ENCODE measurements at places on chromosomes 1 and 21.

DNA sequence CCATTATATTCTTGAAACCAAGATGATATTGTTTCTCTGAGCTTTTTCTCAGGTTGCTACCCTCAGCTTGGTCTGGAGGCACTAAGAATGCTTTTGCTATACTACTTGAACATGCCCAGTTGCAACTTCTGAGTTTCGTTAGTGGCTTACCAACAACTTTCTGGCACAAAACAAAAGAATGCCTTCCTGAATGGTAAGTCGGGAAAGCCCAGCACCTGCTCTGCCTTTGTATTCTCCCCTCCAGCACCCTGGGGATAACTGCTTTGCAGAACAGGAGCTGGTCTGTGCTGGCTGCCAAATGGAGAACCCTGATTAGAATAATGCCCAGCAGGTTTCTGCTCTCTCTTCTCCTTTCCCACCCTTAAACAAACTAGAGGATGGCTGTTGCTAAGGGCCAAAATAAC lies 149.3 kb downstream of the TGFB2 start:
- DNase-seq, result no peak

- DNase-seq, result no peak
Measured at GRCh38 chr1:159922511-159923202, 2.6 kb downstream of the TAGLN2 start.

DNA sequence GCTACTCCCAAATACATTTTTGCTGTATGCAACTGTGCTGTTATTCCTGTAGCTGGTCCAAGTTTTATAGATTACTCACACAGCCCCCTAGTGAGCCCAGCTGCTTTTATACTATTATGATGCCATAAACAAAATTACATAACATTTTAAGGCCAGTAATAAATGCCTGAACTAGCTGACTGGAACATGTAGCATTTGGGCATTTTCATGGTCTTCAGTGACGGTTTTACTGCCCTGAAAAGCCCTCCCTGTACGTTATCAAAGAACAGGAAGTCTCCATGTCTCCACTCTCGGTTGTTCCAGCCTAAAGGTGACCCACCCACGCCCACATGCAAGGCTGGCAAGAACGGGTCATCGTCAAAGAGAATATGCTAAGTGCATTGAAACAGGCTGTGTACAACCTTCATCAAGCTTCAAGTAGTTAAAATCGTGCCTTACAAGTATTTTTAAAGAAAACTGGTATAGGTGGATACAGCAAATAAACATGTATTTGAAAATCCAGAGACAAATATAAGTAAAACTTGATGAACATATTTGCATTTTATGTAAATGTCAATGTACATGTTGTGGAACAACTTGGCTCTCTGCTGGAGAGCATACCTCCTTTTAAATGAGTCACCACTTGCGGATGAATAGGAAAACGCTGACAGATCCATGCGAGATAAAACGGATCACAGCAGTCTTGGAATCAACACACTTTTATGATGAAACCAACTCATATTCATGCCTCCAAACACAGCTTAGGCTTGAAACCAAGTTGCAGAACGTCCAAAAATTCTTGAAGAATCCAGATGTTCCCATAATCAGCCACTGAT lies 520.5 kb downstream of the SMYD3 start:
- DNase-seq, result no peak

DNA sequence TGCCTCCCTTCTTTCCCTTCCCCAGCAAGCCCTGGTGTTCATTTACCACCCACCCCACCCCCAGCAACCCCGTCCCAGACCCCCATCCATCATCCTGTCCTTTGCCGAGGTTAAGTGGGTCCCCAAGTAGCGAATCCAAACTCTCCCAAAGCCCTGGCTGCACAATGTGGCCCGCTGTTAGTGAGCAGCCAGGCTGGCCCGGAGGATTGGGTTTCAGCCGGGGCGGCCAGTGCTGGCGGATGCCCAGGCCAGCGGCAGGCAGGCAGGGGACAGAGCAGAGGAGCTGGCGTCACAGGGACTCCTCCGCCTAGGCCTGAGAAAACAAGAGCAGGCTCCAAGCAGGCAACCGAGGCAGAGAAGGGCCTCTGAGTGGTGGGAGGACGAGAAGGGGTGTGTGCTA lies 61.4 kb downstream of the EPHB2 start:
- DNase-seq, result no peak

- DNase-seq, result no peak
Measured at GRCh38 chr1:36846357-36846756, 188.0 kb downstream of the GRIK3 start.

GRCh38 chr1:112465122-112465521 lies 43.6 kb upstream of the WNT2B start:
- DNase-seq, result no peak

DNA sequence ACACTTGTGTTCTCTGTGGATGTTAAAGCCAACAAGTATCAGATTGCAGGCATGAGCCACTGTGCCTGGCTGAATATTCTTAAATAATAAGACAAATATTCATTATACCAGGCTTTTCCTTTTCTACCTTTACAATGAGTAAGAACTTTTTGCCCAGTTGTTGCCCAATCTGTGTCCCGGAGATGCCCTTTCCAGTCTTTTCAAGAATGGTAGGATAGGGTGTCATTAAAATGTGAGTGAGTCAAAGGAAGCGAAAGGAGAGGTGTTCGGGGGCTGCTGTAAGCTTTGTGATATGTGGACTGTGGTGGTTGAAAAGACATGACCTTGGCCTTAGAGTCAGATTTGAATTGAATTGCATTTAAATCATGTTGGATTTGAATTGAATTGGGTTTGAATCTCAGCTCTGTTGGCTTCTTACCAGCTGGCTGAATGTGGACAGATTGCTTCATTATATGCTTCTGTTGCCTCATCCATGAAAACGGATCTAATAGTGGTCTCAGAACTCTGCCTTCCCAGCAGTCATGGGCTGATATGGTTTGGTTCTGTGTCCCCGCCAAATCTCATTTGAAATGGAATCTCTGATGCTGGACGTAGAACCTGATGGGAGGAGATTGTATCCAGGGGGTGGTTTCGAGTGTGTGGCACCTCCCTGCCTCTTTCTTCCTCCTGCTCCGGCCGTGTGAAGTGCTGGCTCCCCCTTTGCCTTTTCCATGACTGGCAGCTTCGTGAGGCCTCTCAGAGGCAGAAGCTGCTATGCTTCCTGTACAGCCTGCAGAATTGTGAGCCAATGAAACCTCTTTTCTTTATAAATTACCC lies 22.7 kb upstream of the AADACL3 start:
- no peak for DNase-seq

- DNase-seq, result no peak
Measured at GRCh38 chr1:241271427-241271826, 85.6 kb downstream of the RGS7 start.

GRCh38 chr1:206797534-206798383 lies 25.5 kb upstream of the IL10 start:
- no peak for DNase-seq

DNA sequence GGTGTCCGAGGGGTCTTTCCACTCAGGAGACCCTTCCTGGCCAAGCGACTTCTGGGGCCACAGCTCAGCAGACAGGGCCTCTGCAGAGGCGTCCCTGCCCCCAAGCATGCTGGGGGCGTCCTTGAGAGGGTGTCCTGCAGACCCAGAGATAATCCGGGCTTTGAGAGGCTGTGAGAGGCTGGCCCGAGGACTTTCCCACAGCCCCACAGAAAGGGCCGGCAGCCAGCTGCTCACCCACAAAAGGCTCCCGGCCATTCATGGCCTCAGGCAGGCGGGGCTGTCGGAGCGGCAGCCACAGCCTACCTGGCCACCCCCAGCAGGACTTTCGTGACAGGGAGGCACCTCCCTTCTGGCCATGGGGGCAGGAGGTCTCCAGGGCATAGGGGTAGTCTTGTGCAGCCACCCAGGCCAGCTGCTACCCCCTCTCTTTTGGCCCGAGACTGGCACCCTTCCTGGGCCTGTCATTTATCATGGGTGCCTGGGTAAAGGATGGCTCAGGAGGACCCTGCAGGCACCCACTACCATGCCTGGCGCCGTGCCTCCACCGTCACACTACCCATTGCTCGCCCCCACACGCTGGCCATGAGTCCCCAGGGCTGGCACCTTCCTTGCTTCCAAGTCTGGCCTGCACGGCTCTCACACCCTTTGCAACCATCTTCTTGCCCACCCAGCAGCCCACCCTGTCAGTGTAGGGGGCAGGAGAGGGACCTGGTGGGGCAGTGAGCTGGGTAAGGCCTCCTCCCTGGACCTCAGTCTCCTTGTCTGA lies 11.1 kb upstream of the TNFRSF14 start:
- DNase-seq, result no peak

GRCh38 chr21:16069178-16070112 lies 339.7 kb downstream of the USP25 start:
- no peak for DNase-seq

- DNase-seq, result no peak
Measured at GRCh38 chr1:4150262-4150661, 250.2 kb upstream of the C1orf174 start.

GRCh38 chr1:208183977-208184911 lies 59.9 kb downstream of the PLXNA2 start:
- no peak for DNase-seq

DNA sequence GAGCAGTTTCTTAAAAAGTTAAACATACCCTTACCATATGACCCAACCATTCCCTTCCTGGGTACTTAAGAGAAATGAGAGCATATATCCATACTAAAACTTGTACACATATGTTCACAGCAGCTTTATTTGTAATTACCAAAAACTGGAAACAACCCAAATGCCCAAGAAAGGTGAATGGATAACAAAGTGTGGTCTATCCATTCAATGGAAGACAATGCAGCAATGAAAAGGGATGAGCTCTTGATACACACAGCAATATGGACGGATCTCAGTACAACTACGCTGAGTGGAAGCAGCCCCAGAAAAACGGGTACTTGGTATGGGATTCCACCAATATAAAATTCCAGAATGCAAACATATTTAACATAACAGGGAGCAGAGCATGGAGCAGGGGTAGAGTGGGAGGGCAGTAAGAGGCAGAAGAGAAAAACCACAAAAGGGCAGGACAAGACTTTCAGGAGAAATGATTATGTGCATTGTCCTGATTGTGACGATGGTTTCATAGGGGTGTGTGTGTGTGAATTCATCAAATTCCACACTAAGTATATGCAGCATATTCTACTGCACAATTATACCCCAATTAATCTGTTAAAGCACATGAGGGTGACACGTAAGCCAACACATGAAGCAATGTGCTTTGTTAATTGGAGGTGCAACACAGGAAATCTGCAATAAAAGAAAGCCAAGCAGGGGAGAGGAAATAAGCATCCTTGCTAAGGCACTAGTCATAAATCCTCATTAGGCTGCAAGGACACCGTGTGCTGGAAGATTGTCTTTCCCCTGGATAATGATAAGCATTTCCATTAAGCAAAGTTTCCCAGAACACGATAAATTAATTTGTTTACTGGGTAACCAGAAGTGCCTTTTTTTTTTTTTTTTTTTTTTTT lies 113.1 kb upstream of the KRTAP19-8 start:
- DNase-seq, result no peak

DNA sequence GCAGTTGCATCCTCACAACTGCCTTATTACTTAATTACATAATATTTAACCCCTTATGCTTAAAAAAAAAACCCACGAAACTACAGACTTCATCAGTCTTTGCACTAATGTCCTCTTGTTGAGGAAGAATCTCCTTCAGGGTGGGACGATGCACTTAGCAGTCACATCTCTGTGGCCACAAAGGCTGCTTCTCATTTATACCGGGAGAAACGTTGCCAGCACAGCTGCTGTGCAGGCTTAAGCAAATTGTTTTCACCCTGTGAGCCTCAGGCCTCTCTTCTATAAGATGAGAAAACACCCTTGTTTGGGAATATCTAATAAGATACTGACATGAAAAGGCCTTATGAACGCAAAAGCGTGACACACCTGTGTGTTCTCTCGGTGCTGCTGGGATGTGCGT lies 2.9 kb upstream of the OBSCN start:
- DNase-seq, result no peak

DNA sequence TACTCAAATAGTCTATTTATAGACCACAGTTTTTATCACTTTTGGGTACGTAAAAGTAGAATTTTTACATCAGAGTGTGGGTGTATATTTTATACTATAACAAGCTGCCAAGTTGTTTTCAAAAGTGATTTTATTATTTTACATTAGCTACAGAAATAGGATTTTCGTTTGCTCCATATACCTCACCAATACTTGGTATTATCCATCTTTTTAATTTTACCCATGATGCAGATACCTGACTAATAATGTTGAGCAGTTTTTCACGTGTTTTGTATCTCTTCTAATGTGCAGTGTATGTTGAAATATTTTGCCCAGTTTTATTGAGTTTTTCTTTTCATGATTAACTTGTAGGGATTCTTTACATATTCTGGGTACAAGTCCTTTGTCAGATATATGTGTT lies 379.8 kb downstream of the MATN1 start:
- DNase-seq, result no peak

DNA sequence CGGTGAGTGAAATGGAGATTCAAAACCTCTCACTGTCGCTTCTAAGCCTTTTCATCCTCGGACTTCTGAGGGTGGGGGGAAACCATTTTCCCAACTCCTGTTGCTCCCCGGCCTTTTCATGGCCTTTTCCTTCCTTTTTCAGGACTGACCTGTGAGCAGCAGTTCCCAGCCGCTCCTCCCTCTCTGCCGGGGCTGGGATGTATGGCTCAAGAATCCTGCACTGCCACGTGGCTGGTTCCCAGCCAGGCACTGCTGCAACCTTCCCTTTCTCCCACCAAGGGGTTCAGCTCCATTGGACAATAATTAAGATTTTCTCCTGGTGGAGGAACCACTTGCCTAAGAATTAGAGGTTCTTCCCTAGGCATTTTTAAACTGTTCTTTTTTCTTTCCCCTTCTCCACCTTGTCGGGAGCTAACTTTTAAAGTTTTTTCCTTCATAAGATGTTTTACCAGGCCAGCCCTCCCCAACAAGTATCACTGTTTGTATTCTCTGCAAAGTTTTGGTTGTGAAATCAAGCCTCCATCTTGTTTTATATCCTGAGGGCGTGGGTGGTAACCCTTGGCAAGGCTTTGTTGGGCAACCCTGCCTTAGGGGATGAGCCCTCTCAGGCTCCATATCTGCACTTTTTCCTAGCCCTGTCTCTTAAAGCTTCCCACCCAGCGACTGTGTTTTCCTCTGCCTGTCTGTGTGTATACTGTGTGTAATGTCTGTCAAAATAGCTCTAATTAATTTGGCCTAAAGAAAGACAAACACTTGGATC lies 1166.6 kb upstream of the ADGRL2 start:
- no peak for DNase-seq

- no peak for DNase-seq
Measured at GRCh38 chr1:26161415-26162219, 2.7 kb downstream of the FAM110D start.

All from esophagus squamous epithelium (tissue), 5 donors.